ENCODE measurements at places on chromosomes 11 and 22.

GRCh38 chr11:74035264-74035663 lies 26.4 kb upstream of the UCP3 start:
- no peak for DNase-seq

- DNase-seq: no peak
These were observed 28.2 kb upstream of the MGAT3 start for GRCh38 chr22:39428597-39429071.

GRCh38 chr11:133823211-133823610 lies 22.1 kb downstream of the SPATA19 start:
- no peak for DNase-seq

DNA sequence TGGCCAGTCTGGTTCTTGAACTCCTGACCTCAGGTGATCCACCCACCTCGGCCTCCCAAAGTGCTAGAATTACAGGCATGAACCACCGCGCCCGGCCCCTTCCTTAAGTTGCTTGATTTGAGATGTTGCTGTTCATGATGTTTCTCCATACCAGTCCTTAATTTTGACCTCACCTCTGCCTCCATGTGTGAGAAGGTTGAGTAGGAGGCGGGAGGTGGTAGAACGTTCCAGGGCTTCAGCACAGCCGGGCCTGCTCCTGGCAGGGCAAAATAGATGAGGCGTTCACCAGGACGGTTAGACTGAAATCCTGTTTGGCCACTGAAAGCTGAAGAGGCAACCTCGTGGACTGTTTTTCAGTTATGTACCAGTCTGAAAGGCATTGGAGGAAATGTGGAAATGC lies 48.3 kb upstream of the SYT13 start:
- no peak for DNase-seq

GRCh38 chr11:124930799-124931198 lies 5.0 kb downstream of the HEPACAM start:
- no peak for DNase-seq

GRCh38 chr11:101825531-101825930 lies 89.3 kb upstream of the CEP126 start:
- DNase-seq: no peak

- no peak for DNase-seq
These were observed 10.4 kb upstream of the THY1 start for GRCh38 chr11:119433358-119433725.
